ENCODE measurements at places on chromosomes 4 and X. TPM values are rescaled to one million over a fixed set of nuclear protein-coding genes. Genes with fewer than 3 reads are reported as not detected.

- no peak for DNase-seq
Measured at GRCh38 chr4:1654216-1654955, 29.7 kb downstream of the FAM53A start.

- no peak for DNase-seq
Measured at GRCh38 chrX:40202456-40202855, 104.7 kb upstream of the BCOR start.

DNA sequence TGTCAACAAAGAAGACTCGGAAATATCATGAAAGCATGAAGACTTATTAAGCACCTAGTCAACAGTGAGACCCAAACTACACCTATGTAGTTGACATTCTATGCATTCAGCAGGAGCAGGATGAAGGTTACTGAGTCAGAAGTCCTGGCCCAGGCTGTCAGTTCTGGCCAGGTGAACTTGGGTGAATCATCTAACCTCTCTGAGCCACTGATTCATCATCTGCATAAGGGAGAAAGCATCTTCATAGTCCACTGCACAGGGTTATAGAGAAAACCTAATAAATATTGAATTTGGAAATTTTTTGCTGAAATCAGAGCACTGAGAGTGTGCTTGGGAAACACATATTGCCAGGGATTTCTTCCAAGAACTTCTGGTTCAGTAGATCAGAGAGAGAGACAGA is 296.0 kb upstream of the SFRP2 start:
- DNase-seq = no peak

DNA sequence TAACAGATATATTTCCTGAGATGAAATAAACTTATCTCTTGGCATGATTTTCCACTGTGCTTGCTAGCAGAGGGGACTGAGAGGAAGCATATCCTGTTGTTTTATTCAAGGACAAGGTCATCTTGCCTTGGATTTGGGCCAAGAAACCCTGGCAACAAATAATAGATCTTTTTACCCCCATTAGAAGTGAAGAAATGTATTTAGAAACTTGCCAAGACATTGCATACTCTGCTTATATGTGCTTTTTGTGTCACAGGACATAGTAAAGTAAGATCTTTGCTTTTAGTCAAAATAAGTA is 170.2 kb downstream of the RAPGEF2 start:
- no peak for DNase-seq

GRCh38 chr4:150087006-150087405 is 8.8 kb downstream of the DCLK2 start:
- DNase-seq = no peak

- no peak for DNase-seq
Measured at GRCh38 chr4:145812919-145813318, 125.7 kb downstream of the ZNF827 start.

DNA sequence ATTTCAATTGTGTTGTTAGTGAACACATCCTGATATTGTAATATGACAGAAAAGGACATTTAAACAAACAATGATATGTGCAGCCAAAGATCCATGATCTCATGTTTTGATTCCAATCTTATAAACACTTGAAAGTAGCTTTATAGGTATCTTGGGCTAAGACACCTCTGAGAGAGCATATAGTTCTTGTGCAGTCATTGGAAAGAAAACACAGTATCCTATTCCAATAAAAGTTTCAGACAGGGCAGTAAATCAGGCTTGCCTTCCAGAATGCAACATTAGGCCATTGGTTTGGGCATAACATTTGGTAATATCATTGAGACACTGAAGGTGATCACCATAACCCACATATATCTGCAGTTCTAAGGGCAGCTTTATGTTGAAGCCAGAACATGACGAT is 188.3 kb upstream of the HCCS start:
- no peak for DNase-seq

DNA sequence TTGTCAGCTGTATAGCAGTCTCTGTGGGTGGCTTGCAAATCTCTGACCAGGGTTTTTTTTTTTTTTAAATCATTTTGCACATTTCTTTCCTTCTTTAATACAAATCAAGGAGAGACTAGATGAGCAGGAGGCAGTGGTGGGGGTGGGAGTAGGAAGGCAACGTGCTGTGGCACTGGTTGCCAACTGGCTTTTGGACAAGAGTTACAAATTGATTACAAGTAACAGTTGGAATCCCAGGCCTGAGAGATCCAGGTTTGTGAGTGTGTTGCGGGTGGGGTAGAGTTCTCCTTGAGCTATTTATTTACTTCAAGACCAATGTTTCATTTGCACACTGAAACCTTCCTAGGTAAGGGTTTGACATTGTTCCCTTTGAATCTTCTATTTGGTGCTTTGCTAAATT is 325.3 kb downstream of the AFF2 start:
- no peak for DNase-seq

DNA sequence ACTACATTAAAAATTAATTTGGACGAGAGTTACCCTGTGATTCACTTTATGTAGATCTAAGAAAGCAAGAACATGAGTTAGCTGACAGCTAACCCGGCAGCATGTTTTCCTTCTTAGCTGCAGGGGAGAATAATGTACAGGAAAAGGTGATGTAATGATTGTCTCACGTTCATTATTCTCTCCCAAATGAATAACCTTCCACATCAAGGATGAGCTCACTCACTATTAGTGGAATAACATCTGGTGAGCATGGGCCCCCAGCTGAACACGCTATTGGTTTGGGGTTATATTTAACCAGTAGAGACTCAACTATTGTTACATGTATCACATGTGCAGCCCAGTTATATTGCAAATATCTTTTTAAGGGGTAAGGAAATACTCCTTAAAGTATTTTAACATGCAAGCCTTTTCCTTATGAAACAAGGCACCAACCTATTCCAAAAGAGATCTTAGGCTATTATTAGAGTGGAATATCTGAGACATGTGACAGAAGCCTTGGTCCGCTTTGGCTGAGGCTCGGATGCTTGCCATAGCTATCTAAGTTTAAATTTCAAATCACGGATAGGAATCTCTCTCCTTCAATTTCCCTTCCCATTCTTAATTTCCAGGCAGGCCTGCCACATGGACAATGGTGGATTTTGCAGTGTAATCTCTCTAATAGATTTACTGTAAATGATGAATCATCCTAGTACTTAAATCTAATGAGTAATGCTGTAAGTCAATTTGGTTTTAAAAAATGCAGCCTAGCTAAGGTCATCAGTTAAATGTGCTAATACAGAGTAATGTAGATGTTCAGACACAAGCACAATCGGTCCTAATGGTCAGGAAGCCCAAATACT is 99.0 kb upstream of the OTUD4 start:
- no peak for DNase-seq

GRCh38 chr4:81845761-81846160 is 374.1 kb upstream of the RASGEF1B start:
- DNase-seq = no peak

GRCh38 chr4:107863850-107864371 is 39.2 kb downstream of the SGMS2 start:
- no peak for DNase-seq

GRCh38 chrX:49610718-49611310 is 12.0 kb downstream of the GAGE1 start:
- no peak for DNase-seq

DNA sequence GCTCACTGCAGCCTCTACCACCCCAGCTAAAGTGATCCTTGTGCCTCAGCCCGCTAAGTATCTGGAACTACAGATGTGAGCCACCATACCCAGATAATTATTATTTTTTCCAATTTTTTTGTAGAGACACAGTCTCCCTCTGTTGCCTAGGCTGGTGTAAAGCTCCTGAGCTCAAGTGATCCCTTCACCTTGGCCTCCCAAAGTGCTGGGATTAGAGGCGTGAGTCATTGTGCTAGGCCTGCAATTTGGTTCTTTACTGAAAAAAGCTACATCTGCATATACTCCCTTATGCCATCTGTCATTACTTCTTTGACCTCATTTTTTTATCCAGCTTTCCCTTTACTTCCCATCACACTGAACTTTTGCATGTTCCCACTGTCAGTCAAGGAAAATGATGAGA is 2012.4 kb upstream of the IGFBP7 start:
- no peak for DNase-seq

DNA sequence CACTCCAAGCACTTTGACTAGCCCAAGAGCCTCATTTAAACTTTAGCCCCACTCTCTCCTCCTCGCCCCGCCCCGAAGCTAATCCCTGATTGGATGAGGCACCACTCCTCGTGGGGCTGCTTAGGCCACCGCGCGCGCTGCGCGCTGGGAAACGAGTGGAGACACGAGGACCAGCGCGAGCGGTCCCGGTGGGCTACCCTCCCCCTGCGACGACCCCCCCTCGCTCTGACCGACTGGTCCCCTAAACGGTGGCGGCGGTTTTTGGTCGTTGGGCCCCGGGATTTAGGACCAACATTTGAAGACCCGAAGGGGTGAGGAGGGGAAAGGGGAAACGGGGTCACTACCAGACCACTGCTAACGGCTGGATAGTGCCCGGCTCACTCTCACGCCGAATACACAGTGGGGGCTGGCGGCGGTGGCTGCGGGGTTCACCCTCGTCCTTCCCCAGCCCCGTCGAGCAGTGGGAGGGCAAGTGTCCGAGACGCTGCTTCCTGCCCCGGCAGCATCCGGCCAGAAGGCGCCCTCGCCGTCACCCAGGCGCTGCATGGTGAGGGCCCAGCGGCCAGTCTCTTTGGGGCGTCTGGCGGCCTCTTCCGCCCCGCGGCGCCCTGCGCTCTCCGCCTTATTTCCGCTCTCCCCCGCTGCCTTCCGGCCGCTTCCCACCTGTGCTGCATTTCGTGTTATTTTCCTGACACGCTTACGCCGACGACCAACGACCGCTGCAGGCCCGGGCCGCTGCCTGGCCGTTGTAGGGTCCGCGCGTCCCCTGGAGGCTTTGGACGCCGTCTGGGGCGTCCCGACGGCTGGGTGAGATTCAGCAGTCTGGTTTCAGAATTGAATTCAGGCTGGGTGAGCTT is at the start of gene RBM46:
Gene RBM46 (plus strand): TSS at position 147 of the 857 bp plus-strand sequence. CDS start 15,481 bp downstream, outside the sequence.
- no peak for DNase-seq

DNA sequence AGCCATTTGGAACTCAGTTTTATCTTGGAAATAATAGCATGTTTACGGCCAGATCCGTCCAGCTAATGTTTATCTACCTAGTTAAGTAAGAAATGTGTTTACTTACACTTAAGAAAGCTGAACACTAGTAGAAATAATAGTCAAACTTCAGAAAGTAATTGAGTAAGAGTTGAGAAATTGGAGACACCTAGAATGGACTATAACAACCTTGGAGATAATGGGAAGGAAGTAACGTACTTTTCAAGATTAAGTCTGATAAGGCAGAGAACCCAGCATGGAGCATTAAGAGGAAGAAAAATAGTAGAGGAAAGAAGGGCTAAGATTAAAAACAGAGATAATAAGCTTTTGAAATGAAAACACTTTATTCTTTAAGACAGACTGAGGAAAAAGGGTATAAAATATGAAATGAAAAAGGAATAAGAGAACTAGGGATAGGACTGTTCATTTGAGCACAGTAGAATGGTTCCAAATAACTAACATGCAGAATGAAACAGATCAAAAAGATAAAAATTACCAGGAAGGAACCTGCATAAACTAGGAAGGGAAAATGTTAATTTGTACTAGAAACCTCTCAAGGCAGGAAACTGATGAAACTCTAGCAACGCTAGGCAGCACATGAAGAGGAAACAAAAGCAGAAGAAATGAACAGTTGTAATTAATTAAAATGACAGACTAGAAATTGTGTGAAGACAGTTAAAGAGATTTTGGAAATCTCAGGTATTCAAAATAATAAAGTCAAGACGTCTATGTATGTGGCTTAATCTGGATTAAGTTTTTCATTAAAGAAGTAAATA is 71.7 kb downstream of the FBXW7 start:
- no peak for DNase-seq

DNA sequence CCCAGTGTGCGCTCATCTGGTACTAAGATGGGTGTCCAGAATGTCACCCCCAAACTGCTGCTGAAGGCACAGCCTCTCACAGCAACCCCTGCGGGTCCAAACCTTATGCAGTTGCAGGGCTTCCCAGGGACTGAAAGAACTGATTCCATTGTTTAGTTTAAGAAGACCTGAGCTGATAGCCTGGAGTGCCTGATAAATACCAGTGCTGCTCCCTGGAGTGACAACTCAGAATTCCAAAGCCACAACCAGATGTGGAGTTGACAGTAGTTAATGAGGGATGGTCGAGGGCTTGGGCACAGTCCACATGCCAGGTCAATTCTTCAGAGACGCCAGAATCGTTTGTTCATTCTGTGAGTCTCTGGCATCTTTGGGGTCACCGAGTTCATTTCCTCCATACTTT is 71.2 kb downstream of the LNX1 start:
- no peak for DNase-seq

- no peak for DNase-seq
Measured at GRCh38 chr4:187919966-187920365, 75.6 kb upstream of the ZFP42 start.

DNA sequence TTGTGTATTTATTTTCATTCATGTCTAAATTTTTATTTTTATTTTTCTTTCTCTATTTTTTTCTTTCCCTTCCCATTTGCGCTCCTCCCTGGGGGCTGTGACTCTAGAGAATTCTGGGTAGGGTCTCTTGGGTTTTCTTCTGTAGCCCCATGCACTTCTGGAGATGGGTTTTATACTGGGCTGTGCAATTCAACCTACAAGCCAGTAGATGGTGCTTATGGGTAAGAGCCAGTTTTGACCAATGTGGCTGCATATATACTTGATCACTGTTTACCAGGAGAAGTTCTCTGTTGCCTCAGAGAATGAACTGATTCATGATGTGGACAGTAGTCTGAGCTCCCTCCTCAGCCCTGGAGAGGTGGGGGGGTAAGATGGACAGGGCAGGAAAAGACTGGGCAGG is 614.6 kb downstream of the PCDH19 start:
- no peak for DNase-seq

GRCh38 chr4:54289316-54289715 is 60.2 kb downstream of the PDGFRA start:
- no peak for DNase-seq

DNA sequence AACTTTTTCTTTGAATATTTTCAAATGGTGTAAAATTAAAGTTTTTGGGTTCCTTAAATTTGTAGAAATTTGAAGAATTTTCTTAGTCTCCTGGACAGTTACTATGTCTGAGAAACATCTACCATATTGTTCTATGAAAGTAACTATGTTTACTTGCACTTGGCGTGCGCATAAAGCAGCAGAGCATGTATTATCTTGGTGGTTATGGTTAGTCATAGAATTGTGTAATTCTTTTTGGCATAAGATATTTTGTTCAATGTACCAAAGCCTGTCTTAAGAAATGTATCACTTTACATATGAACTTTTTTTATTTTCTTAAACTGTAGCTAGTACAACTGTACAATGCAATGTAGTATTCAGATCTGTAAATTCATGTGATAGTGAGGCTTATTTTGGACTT is 49.2 kb downstream of the CDS1 start:
- DNase-seq = no peak

ARSH gene
- not detected for total RNA-seq

HHIP gene
- 0.46 TPM for total RNA-seq

KIT gene
- 49.1 TPM for total RNA-seq

CT47A7 gene
- total RNA-seq = not detected

CT55 gene
- total RNA-seq = 0.21 TPM

KLHL4 gene
- 80.9 TPM for total RNA-seq

MID2 gene
- 7.2 TPM for total RNA-seq

Measured in endothelial cell (in vitro differentiated cells).